Muscle of arm (tissue), 14 donors: ENCODE measurements at places on chromosomes 3 and 15. TPM values are rescaled to one million over a fixed set of nuclear protein-coding genes. Genes with fewer than 3 reads are reported as not detected.

Gene MUC4
- polyA plus RNA-seq = 1.8 TPM

Gene MON1A
- 5.7 TPM for polyA plus RNA-seq

Gene HEXA
- polyA plus RNA-seq = 49.9 TPM

Gene IL17RB
- polyA plus RNA-seq = not detected

Gene GABRA5
- 0.71 TPM for polyA plus RNA-seq

Gene TMEM266
- polyA plus RNA-seq = 0.28 TPM

Gene C3orf62
- 8.5 TPM for polyA plus RNA-seq

Gene GRAMD1C
- 1.9 TPM for polyA plus RNA-seq

Gene FETUB
- polyA plus RNA-seq = not detected

DNA sequence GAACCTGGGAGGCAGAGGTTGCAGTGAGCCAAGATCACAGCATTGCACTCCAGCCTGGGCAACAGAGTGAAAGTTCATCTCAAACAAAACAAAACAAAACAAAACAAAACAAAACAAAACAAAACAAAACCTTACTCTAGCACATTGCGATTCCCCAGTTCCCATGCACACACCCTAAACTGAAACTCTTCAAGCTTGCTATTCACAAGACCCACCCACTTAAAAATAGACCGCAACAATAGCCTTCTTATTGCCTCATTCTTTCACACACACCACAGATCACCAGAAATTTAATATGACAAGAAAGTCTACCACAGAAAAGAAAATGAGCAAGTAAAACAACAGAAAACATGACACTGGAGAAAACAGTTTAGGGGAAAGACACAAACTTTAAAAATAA is 598.4 kb downstream of the FHIT start:
- no peak for DNase-seq

GRCh38 chr3:83868909-83869567 is 1089.8 kb upstream of the CADM2 start:
- no peak for DNase-seq

GRCh38 chr3:71549951-71550350 is 33.6 kb downstream of the FOXP1 start:
- DNase-seq = no peak

DNA sequence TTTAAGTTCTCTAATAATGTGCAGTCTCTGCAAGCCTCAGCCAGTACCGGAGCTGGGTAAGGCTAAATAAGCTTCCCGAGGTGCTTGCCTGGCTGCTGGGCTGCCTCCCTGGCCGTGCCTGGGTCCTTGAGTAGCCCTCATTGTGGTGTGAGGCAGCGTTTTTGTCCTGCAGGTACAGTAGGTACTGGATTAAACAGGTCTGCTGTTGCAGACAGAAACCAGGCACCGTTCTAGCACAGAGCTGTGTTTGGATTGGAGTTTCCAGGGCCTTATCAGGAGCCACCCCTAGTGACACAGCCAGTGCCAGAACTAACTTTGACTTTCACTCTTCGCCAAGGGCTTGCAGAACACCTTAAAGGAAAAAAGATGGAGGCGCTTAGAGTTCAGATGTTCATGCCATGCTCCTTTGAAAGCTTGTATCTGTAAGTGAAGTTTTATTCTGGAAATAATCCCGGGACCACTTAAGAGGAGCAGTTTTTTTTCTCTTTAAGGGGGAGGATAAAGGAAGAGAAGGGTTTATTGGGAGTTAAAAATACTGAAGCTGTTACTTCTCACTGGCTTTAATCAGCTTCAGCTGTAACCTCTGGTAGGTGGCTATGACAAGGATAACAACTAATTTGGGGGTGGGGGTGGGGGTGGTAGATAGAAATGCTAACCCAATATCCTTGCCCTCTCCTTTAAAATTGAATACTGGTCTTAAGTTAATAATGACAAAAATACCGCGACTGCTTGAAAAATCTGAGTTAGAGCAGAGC is 126.8 kb downstream of the MITF start:
- no peak for DNase-seq

GRCh38 chr3:173733029-173733652 is 335.6 kb downstream of the NLGN1 start:
- DNase-seq = no peak

DNA sequence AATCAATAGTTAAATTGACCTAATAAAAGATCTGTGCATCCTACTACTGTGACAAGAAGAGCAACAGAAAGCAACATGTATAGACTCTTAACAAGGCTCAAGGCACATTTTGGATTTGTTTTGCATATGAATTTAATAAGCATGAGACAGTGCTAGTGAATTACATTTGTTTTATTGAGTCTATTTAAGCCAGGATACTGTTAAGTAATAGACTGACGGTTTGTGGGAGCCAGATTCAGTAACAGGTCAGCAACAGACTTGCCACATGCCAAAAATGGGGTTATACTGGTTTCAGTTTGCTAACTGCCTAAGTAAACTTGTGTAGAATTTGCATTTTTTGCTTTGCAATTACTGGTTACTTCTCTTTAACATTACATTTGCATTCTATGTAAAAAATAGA is 54.0 kb downstream of the MBNL1 start:
- no peak for DNase-seq

DNA sequence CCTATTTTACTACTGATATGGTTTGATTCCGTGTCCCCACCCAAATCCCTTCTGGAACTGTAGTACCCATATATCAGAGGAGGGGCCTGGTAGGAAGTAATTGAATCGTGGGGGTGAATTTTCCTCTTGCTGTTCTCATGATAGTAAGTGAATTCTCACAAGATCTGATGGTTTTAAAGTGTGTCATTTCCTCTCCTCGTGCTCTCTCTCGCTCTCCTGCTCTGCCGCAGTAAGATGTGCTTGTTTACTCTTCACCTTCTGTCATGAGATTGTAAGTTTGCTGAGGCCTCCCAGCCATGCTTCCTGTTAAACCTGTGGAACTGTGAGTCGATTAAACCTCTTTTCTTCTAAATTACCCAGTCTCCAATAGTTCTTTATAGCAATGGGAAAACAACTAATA is 81.2 kb upstream of the ZBTB20 start:
- no peak for DNase-seq

DNA sequence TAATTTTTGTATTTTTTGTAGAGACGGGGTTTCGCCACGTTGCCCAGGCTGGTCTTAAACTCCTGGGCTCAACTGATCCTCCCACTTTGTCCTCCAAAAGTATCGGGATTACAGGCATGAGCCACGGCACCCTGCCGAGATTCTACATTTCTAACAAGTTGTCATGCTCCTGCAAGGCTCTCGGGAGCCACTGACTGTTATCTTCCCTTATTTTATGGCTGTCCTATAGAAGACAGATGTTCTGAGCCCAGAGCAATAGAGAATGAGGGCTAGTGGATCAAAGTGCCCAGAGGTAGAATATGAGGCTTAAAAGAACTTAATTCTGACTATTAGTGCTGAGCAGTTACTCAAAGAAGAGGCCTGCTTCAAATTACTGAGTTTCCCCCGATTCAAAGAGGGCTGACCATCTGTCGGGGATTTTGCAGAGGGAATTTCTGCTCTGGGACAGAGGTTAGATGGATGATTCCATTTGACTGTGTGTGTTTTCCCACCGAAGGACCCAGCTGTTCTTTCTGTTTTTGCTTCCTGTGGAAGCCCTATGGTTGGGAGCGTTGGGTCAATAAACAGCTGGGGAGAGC is 39.5 kb downstream of the ITPR1 start:
- DNase-seq = peak; percentile 49

- DNase-seq = no peak
These were observed 566.7 kb upstream of the ROBO1 start for GRCh38 chr3:80334534-80334933.

GRCh38 chr3:193779933-193780332 is 186.9 kb downstream of the OPA1 start:
- no peak for DNase-seq

DNA sequence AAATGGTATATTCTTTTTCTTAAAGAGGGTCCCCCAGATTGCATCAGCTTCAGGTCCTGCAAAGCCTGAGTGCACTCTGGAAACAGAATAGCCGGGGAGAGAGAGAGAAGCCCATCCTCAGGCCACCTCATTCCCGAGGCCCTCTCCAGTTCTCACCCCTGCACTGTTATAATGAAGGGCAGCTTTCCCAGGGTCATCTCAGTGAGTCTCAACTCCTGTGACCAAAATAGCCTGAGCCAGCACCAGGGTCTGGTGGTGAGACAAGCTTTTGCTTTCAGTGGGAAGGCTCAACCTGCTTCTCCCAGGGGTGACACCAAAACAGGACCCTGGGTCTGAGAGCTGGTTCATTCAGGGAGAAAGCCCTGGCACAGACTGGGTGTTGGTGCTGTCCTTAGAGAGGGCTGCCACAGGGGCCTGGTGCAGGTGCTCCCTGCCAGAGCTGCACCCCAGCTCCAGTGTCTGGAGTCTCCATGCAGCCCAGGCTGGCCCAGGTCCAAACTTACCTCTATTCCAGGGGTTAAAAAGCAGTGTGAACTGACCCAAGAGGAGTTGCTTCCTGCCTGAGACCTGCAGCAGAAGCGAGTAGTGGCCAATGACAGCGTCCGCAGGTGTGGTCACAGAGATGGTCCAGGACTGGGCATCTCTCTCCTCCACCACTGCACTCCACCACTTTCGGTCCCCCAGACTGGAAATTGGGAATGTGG is 6.1 kb downstream of the EPB42 start:
- DNase-seq = no peak

- no peak for DNase-seq
These were observed 12.3 kb upstream of the PDZRN3 start for GRCh38 chr3:73637042-73637441.

- no peak for DNase-seq
These were observed 346.2 kb downstream of the GRM7 start for GRCh38 chr3:7207125-7207524.

- no peak for DNase-seq
These were observed 70.2 kb downstream of the PEAK1 start for GRCh38 chr15:77349666-77350065.

DNA sequence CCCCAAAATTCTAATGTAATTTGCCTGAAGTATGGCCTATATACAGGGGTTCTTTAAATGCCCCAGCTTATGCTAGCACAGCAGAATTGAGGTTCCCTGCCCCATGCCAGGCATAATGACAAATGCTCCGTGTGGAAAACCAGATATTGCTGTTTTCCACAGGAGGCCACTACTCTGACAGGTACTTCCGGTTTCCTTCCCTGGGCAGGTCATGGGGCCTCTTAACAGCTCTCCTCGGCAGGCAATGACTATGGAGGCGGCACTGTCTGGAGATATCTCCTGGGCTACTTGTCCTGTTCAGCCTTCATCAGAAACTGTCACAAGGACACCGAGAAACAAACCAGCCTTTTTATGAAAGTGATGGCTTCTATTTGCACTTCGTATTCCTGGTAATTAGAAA is 54.8 kb downstream of the SLC7A14 start:
- no peak for DNase-seq

GRCh38 chr15:60012695-60013094 is 8.6 kb downstream of the FOXB1 start:
- no peak for DNase-seq

- no peak for DNase-seq
These were observed 12.9 kb downstream of the CIDEC start for GRCh38 chr3:9867106-9867505.

- DNase-seq = no peak
These were observed 1.2 kb downstream of the SPINT1 start for GRCh38 chr15:40845036-40845435.

- peak; percentile 91 for DNase-seq
These were observed 58.5 kb downstream of the CMSS1 start for GRCh38 chr3:99875929-99876841.

GRCh38 chr3:177694951-177695350 is 497.7 kb upstream of the TBL1XR1 start:
- no peak for DNase-seq

GRCh38 chr3:65526656-65527055 is 512.1 kb downstream of the MAGI1 start:
- DNase-seq = no peak

- DNase-seq = no peak
These were observed 119.9 kb downstream of the P3H2 start for GRCh38 chr3:190000861-190001196.

GRCh38 chr3:138914870-138915502 is 32.0 kb downstream of the FOXL2 start:
- no peak for DNase-seq

DNA sequence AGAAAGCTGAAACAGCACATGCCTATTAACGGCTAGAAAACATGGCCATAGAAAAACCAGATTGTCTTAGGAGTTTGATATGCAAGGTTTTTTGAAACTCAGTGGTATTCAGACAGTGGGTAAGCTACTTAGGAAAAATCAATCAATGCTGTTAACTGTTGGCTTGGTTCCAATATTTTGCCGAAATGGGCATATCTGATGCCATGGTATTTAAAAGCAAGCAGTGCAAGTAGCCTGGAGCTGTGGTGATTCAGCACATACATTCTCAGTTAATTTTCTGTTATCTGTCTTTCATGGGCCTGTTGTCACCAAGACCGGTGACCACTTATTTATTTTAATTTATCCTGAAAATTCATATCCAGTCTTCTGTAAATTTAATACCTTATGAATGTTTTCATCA is 17.3 kb upstream of the SUCNR1 start:
- no peak for DNase-seq

GRCh38 chr3:114186501-114186900 is 7.6 kb upstream of the DRD3 start:
- DNase-seq = no peak

GRCh38 chr3:84100861-84101260 is 857.9 kb upstream of the CADM2 start:
- no peak for DNase-seq

DNA sequence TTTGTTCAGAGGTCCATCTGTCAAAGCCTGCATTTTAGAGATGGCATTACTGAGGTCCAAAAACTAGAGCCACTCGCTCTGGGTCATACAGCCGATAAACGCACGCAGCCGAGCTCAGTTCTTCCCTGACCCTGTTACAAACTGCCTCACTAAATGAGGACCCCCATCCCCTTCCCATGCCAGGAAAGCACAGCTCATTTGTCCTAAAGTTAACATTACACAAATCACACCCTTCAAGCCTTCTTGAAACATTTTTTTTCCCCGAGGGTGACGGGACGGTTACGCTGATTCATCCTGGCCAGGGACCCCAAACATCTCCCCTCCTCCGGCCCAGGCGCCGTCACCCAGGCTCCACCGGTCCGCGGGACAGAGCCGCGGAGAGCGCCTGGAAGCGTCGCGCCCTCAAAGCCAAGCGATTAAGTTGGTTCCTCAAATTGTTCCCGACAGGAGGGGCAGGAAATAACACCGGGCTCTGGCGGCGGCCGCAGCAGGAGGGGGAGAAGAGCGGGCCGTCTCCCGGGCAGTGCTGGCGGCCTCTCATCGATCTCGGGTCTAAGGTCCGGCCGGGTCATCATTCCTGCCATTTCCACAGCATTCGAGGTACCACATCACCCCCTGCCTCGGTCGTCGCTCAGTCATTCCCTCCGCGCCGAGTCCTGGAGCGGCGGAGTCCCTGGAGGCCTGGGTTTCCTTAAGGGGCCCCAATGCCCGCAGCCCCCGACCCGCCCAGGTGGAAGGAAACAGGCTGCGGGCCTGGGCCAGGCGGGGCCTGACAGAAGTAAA is 619 bp upstream of the CMTM8 start:
- DNase-seq = peak; percentile 11

- DNase-seq = peak; percentile 34
These were observed 30.6 kb upstream of the SLC6A6 start for GRCh38 chr3:14371573-14372474.

DNA sequence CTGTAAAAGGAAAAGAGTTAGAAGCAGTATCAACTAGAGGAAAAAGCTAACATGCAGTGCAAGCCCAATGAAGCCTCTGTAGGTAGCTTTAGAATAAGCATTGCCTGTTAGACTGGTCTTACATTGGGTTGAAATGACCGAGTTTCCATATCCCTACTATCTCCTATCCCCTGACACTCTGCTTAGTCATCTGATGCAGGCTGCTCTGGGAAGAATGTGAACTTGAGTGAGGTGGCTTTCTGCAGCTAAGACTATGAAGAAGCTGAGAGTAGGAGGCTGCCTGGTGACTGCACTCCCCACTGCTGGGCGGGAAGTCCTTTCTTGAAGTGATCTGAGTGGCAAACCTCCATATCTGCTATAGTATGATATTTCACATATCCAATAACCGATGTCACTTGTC is 64.7 kb downstream of the OXSM start:
- no peak for DNase-seq
